Regular cardiac myocyte (primary cell): ENCODE measurements at places on chromosomes 2 and 18. TPM values are rescaled to one million over a fixed set of nuclear protein-coding genes. Genes with fewer than 3 reads are reported as not detected.

The CTAGE1 gene
- total RNA-seq = 0.28 TPM in 1 of 2 replicates, not detected in the other

The RNU2-63P gene
- total RNA-seq = not detected in 2 replicates

The EPHA4 gene
- total RNA-seq = 1.7 and 5.6 TPM in 2 replicates

The RGPD3 gene
- total RNA-seq = 0.19 and 0.85 TPM in 2 replicates

The UBXN4 gene
- total RNA-seq = 54.7 and 62.5 TPM in 2 replicates

The IL1RL1 gene
- 1.1 and 2.3 TPM in 2 replicates for total RNA-seq

The FAHD2B gene
- 2.7 and 3.7 TPM in 2 replicates for total RNA-seq

The ERFE gene
- 1.2 and 2.8 TPM in 2 replicates for total RNA-seq

The LTBP1 gene
- 214 and 375 TPM in 2 replicates for total RNA-seq

The CACNB4 gene
- total RNA-seq = 2.3 and 20.0 TPM in 2 replicates

The DDX18 gene
- 64.8 and 85.9 TPM in 2 replicates for total RNA-seq

The PRKCE gene
- 8.2 and 13.8 TPM in 2 replicates for total RNA-seq

The ARHGAP15 gene
- total RNA-seq = not detected in 2 replicates
